ENCODE measurements at places on chromosomes 1 and 21. TPM values are rescaled to one million over a fixed set of nuclear protein-coding genes. Genes with fewer than 3 reads are reported as not detected.

Gene ATP1A1
- polyA plus RNA-seq = 159 TPM

Gene OR10J1
- not detected for polyA plus RNA-seq

Gene USH2A
- not detected for polyA plus RNA-seq

Gene PFKFB2
- 5.8 TPM for polyA plus RNA-seq

Gene ASCL5
- polyA plus RNA-seq = not detected

Gene TAL1
- 0.94 TPM for polyA plus RNA-seq

Gene STUM
- 1.5 TPM for polyA plus RNA-seq

Gene BRDT
- not detected for polyA plus RNA-seq

Gene DNASE2B
- not detected for polyA plus RNA-seq

Gene OVAAL
- polyA plus RNA-seq = not detected

Gene HES3
- polyA plus RNA-seq = not detected

Gene GBP2
- polyA plus RNA-seq = 58.1 TPM

Gene DYRK3
- polyA plus RNA-seq = 12.3 TPM

Gene SLC35F3
- not detected for polyA plus RNA-seq

Gene FCRLB
- polyA plus RNA-seq = 0.68 TPM

Gene ERG
- 20.6 TPM for polyA plus RNA-seq

Gene TMCC2
- 0.92 TPM for polyA plus RNA-seq

Gene ARHGEF11
- polyA plus RNA-seq = 15.2 TPM

Gene INSRR
- polyA plus RNA-seq = 0.07 TPM

Gene CPTP
- 17.4 TPM for polyA plus RNA-seq

Gene TDRD5
- 0.67 TPM for polyA plus RNA-seq

Gene SIPA1L2
- polyA plus RNA-seq = 12.3 TPM

Gene TEDDM1
- polyA plus RNA-seq = not detected

Gene OLFML2B
- 11.5 TPM for polyA plus RNA-seq

Gene TP73
- polyA plus RNA-seq = not detected

Gene ANKRD13C
- 4.9 TPM for polyA plus RNA-seq
